ENCODE measurements at places on chromosomes 2 and 18.

GRCh38 chr18:9642799-9643462 lies 28.6 kb upstream of the PPP4R1 start:
- DNase-seq = no peak

DNA sequence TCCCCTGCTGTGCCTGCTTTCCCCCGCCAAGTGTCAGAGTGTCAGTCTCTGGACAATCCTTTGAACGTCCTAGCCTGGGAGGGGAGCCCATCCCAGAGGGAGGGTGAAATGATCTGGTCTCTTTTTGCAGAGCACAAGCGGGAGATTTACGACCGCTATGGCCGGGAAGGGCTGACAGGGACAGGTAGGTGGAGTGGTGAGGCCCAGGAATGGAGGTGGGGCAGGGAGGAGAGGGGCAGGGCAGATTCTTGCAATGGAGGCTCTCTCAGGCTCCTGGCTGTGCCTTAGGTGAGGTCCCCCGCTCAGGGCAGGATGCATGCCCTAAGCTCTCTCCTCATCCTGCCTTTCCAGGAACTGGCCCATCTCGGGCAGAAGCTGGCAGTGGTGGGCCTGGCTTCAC lies 2.4 kb downstream of the DNAJB2 start:
- no peak for DNase-seq

GRCh38 chr2:182006595-182007341 lies 21.1 kb downstream of the PPP1R1C start:
- no peak for DNase-seq

GRCh38 chr18:77572537-77572936 lies 322.9 kb downstream of the GALR1 start:
- DNase-seq = no peak

DNA sequence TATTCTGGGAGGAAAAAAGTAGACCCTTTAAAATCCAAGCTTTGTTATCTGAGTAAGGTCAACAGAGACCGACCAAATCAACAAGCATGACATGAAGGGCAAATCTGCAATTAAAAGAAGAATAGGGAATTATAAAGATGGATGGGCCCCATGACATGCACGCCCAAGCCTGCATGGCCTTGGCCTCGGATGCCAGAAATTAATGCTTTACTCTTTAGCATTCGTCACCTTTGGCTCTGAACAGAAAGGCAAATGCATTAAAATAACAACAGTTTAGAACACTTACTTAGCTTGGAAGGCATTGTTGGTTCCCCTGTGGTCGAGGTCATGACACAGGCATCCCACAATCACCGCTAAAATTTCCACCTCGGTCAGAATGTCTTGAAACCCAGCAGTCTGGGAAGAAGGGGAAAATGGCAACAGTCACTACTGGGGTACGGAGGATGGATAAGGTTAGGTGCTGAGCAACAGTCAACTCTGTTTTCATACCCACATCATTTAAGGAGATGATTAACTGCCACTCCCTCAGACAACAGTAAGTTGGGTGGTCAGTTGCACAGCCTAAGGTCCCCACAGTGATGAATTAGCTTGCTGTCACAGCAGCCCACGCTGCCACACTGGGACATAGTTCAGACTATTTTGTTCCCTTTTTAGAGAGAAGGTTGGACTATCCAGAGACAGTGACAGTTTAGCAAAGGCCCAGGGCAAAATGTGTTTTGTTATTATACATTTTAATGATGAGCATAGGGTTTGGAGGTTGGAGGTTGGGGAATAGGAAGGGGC lies 319.1 kb downstream of the AGPS start:
- no peak for DNase-seq

DNA sequence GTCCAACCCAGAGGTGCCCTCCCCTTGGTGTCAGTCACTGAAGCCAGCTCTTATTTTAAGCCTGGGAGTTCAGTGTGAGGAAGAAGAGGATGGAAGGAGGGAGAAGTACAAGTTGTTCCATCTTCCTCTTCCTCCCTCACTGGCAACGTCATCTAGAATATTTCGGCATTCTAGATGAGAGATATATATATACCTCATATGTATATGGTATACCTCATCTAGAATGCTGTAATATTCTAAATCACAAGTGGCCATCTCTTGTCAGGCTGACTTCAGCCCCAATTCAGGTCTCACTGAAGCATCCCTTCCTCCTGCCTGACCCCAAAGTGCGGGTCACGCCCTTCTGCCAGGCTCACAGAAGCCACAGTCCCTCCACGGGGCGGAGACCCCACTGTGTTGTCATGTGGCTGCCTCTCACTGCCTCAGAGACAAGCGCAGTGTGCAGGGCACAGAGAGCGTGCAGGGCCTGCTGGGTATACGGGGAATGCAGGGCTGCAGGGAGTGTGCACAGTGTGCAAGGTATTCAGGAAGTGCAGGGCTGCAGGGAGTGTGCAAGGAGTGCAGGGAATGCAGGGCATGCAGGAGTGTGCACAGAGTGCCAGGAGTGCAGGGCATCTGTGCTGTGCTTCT lies 32.8 kb upstream of the B3GNT7 start:
- no peak for DNase-seq

DNA sequence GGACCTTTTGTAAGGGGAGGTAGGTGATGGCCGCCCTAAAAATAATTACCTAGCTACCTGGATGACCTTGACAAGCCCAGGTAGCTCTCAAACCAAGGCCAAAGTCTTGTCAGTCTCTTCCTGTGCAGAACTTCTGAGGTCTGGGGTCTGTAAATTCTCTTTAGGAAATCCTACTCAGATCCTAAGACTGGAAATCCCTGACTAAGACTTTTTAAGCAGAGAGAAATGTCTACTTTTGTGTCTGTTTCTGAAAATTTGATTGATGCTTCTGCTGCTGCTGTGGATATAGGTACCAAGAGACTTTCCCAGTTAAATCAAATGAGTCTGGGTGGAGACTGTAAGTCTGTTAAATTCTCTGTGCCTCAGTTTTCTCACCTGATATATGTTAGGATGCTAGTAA lies 36.9 kb upstream of the SIX3 start:
- no peak for DNase-seq

- no peak for DNase-seq
These were observed 54.9 kb downstream of the EXOC6B start for GRCh38 chr2:72770879-72771461.

DNA sequence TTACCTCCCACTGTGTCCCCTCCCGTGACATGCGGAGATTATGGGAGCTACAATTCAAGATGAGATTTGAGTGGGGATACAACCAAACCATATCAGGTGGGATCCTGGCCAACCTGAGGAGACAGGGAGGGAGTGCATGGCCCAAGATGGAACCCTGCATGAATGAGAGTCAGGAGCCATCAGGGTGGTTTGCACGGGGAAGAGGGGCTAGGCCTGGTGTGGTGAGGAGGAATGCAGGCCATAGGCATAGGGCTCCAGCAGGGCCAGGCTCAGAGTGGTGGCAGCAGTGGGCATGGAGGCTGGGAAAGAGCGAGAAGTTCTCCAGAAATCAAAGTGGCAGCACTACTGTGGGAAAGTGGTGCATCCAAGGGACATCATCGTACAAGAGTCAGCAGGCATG lies 74.0 kb upstream of the BCL2L11 start:
- no peak for DNase-seq

DNA sequence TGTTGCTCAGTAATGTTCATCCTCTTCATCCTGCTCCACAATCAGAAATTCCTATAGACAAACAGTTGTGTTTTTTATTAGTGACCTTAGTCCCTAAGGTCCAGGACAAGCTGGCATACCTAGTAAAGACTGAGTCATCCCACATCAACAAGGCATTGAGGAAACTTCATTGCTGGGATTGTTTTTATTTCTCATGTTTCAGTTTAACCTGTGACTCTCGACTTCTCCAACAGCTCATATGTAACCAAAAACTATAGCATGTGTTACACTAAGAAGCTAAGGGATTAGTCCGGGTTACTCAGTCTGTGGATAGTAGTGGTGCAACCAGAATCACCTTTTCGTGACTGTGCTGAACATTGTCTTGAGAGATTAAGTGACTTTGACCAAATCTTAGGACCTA lies 292.1 kb downstream of the RDH14 start:
- no peak for DNase-seq

DNA sequence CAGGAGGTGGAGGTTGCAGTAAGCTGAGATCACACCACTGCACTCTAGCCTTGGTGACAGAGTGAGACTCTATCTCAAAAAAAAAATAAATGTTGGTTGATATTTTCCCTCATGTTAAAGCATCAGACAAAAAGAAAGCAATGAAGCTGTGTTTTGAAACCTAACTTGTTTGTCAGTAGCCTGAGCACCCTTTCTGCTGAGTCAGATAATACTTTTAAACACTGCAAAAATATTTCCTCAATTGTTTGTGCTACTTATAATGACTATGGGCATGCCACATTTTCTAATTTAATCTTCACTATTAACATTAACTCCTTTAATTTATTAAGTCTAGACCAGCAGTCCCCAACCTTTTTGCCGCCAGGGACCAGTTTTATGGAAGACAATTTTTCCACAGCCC lies 236.3 kb upstream of the AGAP1 start:
- no peak for DNase-seq

DNA sequence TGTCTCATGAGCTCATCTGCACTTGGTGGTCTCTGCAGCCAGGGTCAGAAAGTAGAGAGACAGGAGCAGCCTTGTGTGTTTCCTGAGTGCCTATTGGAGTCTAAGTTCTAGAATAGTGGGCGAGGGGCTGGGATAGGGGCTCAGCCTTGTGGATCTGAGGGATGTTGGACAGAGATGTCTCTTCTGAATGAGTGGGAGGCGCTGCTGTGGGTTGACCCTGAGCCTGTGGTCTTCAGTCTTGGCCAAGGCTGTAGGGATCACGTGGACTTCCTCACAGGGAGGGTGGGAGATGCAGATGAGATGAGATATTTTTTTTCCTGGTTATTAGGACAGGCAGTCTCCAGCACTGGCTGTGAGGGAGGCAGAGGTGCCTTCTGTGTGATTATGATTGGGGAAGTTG lies 61.8 kb downstream of the RNF144A start:
- no peak for DNase-seq

GRCh38 chr2:239927424-239927981 lies 97.6 kb downstream of the NDUFA10 start:
- DNase-seq = no peak

DNA sequence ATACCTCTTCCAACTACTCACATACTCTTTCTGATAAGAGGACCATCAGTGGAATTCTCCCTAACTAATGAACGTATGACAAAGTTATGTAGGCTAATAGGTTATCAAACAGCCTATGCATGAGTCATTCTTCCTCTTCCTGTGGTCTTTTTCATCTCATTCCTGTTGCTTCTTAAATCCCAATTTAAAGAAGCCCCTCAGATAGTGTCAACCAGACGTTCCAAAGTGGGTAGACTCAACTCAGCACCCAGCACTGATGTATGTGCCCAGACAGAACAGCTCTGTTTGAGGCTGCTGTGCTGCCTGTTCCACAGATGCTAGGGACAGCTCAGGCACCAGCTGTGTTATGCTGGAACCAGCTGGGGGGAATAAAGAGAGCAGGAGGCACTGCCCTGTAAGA lies 52.6 kb downstream of the CXCR4 start:
- DNase-seq = no peak

- DNase-seq = no peak
These were observed 6.7 kb downstream of the GYPC start for GRCh38 chr2:126662621-126663020.

GRCh38 chr2:27324720-27325119 lies 1.8 kb upstream of the MPV17 start:
- DNase-seq = no peak

DNA sequence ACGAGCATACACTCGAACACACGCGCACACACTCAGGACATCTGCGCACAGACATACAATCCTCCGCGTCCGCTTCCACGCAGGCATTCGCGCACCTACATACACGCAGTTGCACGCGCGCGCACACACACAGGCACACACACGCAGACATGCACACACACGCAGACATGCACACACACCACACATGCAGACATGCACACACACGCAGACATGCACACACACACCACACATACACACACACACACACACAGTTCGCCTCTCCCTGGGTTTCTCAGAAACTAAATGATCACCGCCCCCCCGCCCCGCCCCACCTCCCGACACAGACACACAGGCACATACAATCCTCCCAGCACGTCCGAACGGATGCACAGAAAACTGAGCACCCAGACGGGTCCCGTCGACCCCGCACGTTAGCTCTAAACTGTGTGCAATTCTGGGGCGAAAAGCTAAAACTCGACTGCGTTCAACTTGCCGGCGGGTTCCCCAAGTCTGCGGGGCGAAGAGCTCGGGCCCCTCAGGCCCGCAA lies 1.0 kb downstream of the EPHA4 start:
- no peak for DNase-seq

GRCh38 chr2:230209422-230210051 lies 10.2 kb downstream of the SP110 start:
- DNase-seq = no peak

DNA sequence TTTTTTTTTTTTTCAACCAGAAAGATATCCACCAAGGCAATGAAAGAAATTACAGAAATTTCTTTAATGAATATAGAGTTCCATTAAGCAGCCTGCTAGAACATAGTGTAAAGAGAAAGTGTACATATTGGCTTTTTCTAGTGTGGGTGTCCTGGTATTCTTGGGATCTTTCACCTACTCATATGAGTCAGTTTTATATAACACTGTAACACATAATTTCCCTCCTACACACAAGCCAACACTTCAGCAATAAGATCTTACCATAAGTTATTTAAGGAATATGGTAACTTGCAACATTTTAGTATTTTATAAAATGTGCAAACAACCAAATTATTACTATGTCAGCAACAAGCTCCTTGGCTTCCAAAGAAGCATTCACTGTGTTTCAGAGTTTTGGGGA lies 59.9 kb downstream of the ZRANB3 start:
- no peak for DNase-seq

- DNase-seq = no peak
These were observed 56.3 kb downstream of the GTF3C3 start for GRCh38 chr2:196743165-196743564.

- no peak for DNase-seq
These were observed 422.2 kb upstream of the FSIP2 start for GRCh38 chr2:185316383-185316782.

DNA sequence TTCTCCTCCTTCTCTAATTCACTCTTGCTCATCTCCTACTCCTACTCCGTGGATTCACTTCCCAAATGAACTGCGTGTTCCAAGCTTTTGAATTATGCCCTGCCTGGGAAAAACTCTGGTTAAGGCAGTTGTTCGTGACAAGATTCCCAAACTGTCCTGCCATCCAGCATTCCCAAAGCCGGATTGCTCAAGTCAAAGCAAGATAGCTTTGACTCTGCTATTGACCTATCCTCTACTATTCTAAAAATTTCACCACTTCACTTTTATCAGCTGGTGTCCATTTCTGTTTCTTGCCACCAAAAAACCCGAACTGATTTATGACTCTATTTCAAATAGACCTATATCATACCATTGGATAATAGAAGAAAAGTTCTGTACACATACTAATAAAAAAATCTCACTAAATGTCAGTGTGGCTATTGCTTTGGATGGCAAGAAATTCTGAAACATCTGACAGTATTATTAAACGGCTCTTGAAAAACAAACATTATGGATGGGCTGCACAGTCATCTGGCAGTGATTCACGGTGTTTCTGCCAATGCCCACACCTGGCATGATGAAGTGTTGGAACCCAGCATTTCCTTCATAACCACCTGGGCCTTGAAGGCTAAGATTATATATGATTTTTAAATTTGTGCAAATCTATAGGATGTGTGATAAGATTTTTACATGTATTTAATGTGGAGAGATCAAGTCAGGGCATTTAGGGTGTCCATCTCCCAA lies 87.4 kb downstream of the NCKAP5 start:
- no peak for DNase-seq

GRCh38 chr2:23425338-23425871 lies 40.4 kb downstream of the KLHL29 start:
- DNase-seq = no peak
